ENCODE measurements at places on chromosomes 3 and 15. TPM values are rescaled to one million over a fixed set of nuclear protein-coding genes. Genes with fewer than 3 reads are reported as not detected.

GRCh38 chr3:160210799-160211221, 14.4 kb upstream of the C3orf80 start:
- no peak for DNase-seq

GRCh38 chr3:126529585-126530170, 5.7 kb downstream of the CHST13 start:
- no peak for DNase-seq

DNA sequence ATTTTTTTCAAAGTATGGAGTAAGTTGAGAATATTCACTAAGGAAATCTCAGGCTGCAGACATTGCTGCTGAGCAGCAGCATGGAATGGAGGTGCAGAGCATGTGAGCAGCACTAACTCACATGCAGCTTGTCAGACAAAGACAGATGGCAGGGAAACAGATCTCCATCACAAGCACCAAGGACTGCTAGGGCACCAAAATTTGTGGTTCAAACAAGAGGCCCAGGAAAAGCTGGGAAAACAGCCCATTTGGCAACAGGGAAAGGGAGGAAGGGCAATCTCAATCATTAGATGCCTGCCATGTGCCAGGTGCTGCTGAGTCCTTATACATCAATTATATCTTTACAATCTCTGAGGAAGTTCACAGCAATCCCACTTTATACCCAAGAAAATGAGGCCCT, 47.2 kb upstream of the EIF1B start:
- no peak for DNase-seq

GRCh38 chr3:13223574-13224237, 150.5 kb upstream of the IQSEC1 start:
- no peak for DNase-seq

DNA sequence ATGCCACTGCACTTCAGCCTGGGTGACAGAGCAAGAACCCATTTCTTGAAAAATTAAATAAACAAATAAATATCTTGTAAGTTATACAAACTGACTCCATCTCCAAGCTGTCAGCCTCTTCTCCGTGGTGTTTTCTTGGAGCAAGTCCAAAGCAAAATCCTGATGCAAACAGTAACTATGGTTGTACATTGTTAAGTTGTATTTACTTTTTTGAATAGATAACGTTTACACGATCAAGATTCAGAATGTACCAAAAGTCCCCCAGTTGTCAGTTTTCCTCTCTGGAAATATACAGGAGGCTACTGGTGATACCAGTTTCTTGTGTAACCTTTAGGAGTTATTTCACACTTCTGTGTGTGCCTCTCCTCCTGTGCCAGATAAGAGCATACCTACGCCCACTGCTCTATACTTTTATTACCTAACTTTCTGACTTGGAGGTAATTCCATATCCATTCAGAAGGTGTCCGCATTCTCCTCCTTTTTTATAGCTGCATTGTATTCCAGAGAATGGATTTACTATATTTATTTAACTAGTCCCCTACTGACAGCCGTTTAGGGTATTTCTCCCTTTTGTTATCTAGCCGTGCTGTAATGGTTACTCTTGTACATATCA, 14.2 kb downstream of the CMTM7 start:
- DNase-seq: no peak

- DNase-seq: no peak
These were observed 6.6 kb downstream of the ACKR2 start for GRCh38 chr3:42815826-42816225.

C3orf33 gene
- 0.86 TPM for total RNA-seq

All from activated CD4-positive, alpha-beta memory T cell treated with anti-CD3 and anti-CD28 coated beads, Interleukin-2, amount 10 ng/mL, durations not matched to agents 7 days and 5 days (primary cell).